ENCODE measurements at places on chromosomes 7 and 10.

GRCh38 chr7:28483908-28484605, 71.7 kb downstream of the CREB5 start:
- DNase-seq: no peak

DNA sequence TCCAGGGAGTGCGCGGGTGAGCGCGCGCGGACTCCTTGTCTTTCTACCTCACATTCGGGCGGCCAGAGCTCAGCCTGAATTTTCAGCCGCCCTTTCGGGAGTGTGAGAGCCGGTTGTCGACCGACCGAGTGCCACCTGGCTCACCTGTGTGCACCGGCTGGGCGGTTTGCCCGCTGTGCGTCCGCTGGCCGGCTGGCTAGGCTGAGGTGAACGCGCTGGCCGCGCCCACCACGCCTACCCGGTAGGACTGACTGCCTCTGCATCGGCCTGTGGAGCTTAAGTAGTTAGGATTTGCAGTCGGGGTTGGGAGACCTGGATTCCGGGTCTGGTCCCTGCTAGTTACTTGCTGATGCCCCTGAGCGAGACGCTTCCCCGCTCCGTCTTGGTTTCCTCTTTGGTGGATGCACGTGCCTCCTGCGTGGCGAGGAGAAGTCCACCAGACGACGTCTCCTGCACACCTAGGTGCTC, 553 bp downstream of the TSPAN15 start:
- DNase-seq: no peak

GRCh38 chr7:69723663-69724062, 125.4 kb downstream of the AUTS2 start:
- DNase-seq: no peak

DNA sequence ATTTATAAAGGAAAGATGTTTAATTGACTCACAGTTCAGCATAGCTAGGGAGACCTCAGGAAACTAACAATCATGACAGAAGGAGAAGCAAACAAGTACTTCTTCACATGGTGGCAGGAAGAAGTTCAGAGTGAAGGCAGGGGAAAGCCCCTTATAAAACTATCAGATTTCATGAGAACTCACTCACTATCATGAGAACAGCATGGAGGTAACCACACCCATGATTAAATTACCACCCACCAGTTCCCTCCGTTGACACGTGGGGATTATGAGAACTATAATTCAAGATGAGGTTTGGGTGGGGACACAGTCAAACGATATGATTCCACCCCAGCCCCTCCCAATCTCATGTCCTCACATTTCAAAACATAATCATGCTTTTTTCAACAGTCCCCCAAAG, 124.2 kb upstream of the PCGF5 start:
- DNase-seq: no peak

DNA sequence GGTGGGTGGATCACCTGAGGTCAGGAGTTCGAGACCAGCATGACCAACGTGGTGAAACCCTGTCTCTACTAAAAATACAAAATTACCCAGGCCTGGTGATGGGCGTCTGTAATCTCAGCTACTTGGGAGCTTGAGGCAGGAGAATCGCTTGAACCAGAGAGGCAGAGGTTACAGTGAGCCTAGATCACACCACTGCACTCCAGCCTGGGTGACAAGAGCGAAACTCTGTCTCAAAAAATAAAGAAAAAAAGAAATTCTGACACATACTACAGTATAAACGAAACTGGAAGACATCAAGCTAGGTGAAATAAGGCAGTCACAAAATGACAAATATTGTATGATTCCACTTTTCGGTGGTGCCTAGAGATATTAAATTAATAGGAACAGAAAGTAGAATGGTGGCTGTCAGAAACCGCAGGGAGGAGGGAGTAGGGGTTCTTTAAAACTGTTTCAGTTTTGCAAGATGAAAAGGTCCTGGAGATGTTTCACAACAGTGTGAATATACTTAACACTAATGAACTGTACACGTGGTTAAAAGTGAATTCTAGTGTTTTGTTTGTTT, 23.2 kb downstream of the PILRA start:
- DNase-seq: peak; percentile 76

DNA sequence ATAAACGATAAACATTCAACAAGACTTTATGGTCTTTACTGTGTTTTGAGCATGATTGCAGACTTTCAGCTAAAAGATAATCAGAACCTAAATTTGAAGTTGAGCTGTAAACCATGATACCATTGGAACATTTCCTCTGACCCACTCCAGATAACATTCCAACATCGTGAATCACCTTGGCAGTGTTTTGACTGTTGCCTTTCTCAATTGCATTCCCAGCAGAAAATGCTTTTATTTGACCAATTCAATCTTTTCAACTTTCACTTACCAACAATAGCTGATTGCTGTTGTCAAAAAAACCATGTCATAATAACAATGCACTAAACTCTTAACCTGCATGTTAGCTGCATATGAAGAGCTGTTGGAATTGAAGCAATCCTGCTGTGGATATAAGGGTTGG, 165.5 kb downstream of the MDFIC start:
- no peak for DNase-seq

GRCh38 chr7:44325811-44326241, 432 bp upstream of the CAMK2B start:
- DNase-seq: peak; percentile 37

GRCh38 chr10:89563861-89564478, 28.6 kb upstream of the SLC16A12 start:
- DNase-seq: no peak

DNA sequence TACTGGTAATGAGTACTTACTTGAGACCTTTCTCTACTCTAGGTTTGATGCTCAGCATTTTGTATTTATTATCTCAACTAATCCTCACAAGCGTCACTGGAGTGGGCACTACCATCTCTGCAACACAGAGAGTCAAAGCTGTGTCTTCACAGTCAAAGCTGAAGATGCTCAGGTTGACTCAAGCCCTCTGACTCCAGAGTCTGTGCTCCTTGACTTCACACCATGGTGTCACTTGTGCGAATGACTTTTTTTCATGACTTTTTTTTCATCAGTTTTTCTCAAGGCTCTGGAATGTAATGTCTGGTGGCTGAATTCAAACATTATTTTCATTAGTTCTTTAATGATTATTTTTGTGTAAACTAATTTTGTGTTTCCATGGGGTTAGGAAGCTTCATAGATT, 30.4 kb upstream of the TARP start:
- DNase-seq: no peak

DNA sequence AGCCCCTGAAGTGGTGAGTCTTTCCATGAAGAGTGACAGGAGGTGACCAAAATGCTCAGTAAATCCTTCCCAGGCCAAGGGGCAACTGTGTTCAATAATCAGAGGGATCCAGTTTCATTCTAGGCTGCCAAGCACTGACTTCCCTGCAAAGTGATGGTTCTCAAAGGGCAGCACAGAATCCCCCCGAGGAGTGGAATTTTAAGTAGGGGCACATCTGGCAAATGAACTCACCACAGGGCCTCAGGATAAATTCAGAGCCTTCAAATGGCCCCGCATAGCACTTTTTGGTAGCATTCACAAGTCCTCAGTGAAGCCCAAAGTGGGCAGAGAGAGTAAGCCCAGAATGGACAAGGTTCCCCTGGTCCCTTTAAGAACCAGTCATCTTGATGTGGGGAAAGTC, 602.5 kb downstream of the GRID1 start:
- DNase-seq: no peak

- peak; percentile 41 for DNase-seq
These were observed 340.1 kb downstream of the WDR37 start for GRCh38 chr10:1396297-1396635.

DNA sequence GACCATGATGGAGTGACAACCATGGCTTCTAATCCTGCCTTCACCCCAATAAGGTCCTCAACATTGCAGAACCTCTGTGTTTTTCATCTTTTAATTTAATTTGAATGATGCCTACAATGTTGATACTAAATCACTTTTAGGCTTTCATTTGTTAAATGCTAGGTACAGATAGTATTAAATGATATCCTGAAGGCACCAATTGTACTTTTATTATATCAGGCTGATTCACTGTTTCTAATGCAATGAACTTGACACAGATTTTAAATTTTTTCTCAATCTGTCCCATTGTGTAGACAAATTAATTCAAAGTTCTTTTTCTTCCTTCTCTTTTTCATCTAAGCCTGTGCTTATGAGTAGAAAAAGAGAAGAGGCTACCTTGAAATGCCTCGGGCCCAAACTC, 5.2 kb downstream of the EPDR1 start:
- no peak for DNase-seq

DNA sequence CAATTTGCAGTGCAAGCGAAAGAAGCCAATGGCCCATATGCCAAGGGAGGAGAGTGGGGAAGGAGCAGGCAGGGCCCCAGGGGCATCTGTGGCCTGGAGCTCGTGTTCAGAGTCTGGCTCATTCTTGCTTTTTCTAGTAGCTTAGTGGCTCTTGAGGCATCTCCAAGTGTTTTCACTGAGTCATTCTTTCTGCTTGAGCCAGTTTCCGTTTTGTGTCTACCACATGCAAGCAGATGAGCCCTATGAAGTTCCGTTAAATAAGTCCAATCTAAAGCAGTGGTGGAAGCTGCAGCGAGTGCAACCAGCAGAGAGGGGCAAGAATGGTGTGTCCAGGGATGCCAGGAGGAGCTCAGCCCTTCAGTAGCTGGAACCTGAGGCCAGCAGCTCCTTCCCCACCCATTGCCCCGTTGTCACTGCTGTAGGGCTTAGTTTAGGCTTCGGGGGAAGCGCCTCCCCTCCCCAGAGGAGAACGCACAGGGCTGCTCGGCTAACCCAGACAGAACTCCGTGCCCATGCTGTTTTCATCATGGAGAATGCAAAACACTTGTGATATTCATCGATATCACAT, 57.4 kb upstream of the EBF3 start:
- no peak for DNase-seq

DNA sequence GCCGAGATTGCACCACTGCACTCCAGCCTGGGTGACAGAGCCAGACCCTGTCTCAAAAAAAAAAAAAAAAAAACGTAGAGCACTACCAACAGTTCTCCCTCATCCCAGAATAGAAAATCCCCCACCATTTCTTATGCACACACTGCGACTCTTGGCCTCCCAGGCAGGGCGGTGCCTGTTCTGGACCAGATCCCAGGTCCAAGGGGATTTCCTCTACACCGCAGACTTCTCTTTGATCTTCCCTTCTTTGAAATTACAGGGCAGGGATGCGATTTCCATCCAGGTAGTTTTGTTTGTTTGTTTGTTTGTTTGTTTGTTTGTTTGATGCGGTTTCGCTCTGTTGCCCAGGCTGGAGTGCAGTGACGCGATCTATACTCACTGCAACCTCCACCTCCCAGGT, 91.8 kb downstream of the SEPTIN14 start:
- DNase-seq: no peak

- DNase-seq: peak; percentile 44
These were observed 59.7 kb downstream of the DNAJB6 start for GRCh38 chr7:157396316-157397035.

Data from activated effector memory CD4-positive, alpha-beta T cell treated with anti-CD3 and anti-CD28 coated beads, Interleukin-2, amount 50 U/mL, for 16 hours (primary cell).